Karpas-422 (cell line): ENCODE measurements at places on chromosomes 1 and 21. TPM values are rescaled to one million over a fixed set of nuclear protein-coding genes. Genes with fewer than 3 reads are reported as not detected.

Gene PDE4DIP
- total RNA-seq, result 4.4 and 15.6 TPM in 2 replicates

DNA sequence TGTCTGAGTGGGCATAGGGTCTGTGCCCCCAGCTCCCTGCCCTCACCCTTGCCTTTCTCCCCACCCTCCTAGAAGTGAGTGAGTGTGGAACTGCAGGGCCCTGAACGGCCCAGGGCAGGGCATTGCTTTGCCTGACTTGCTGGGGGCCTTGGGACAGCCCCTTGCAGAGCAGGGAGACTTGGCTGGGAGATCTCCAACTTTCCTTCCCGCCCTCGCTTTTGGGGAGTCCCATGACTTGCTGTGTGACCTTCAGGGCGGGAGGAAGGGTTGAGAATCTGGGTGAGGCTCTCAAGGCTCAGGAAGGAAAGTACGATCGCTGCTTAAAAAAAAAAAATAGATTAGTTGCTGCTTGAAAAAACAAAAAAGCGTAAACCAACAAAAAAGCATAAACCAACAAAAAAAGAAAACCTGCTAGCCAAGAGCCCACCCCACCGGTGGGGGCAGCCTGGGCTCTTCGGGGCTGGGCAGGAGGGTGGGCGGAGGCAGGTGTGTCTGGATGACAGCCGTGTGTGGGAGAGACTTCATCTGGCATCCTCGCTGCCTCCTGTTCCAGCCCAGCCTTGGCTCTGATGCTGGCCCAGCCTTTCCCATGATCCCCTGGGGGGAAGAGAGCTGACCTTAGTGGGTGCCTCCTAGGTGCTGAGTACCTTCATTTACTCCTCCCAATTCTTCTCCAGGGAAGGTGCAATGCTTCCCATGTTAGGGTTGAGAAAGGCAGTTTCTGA is 6.5 kb downstream of the NBL1 start:
- DNase-seq, result no peak

Gene SPRR2B
- total RNA-seq, result not detected in 2 replicates

Gene RBM11
- total RNA-seq, result not detected in 2 replicates

GRCh38 chr1:225733254-225733653 is 44.4 kb upstream of the SRP9 start:
- no peak for DNase-seq

DNA sequence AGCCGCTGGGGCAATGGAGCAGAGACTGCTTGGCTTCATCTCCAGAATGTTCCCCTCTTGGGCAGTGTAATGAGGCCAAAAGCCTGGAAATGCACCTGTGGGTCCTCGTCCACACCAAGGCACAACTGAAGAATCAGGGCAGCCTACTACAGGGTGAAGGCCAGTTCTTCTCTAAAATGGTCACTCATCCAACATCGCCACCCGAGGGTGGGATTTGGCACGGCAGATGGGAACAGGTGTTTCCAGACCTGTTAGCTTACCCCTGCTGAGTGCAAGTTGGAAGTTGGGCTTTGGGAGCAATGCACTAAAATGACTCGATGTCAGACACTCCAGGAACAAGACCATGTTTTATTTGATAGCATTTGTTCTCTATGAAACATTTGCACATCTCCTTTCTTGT is 543.7 kb downstream of the NPHP4 start:
- DNase-seq, result peak; percentile 44

DNA sequence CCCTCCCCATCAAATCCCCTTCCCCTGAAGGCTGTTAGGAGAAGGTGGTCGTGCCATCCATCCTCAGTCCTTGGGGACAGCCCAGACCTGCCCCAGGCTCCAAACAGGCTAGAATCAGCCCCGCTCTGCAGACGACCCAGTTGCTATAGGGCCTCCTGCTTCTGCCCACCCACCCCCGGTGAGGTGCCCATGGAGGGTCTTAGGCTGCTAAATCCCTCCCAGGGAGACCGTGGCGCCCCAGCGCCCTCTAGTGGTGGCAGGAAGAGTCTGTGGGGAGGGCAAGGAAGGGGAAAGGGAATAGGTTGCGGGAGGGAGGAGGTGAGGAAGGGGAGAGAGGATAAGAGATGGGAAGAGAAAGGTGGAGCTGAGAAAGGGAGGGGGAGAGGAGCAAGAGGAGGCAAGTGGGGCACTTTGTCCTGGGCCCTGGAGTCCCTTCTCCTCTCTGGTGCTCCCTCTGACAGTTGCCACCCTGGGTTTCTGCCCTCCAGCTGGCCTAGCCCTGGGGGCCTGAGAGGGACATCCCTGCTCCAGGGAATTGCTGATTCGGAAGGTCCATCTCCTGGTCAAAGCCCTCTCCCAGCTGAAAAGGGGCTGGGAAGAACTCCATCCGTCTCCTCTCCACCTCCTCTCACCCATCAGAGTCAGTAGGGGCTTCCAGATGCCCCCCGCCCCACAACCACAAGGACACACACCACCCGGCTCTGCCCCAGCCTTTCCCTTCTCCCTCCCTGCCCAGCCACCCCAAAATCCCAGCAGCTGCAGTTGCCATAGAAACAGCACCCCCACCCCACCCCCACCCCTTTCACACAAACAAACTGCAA is 55.4 kb downstream of the CAMK2N1 start:
- peak; percentile 77 for DNase-seq

DNA sequence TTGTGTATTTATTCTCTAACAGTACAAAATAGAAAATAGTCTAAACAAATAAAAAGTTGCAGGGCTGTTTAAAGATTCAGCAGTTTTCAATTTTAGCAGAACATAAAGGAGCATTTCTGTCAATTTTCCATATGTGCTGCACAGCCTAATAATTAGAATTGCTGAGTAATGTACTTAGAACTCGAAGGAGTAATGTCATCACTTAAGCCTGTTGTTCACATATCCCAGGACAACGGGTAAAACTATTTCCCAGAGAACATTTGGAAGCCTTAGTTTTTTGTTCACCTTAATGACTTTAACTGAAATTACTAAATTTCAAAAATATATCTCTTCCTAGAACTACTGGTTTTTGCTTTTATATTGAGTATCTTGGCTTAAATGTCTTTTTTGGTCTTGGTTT is 81.6 kb downstream of the ZP4 start:
- DNase-seq, result no peak

DNA sequence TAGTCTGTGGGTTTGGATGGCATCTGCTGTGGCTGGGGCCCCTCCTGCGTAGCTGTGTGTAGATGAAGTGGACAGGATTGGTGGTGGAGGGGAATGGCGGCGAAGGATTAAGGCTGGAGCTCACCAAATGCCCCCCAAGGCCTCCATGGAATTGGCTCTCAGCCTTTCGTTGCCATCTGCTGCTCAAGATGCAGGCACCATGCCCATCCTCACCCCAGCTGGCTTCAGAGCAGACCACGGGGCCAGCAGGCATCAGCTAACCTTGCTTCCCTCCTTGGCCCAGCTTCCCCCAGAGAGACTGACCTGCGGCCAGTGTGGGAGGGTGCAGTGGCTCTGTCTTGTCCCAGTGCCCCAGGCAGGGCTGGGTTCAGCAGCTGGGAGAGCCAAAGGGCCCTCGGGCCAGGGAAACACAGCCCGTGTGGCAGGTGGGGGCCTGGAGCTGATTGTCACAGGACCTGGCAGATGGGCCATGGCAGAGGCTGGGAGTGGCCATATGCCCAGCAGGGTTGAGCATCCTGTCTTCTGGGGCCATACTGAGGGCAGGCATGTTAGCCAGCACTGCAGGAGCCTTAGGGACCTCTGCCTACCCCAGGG is 66.8 kb upstream of the ACTL8 start:
- DNase-seq, result no peak

Gene S1PR1
- not detected in 2 replicates for total RNA-seq

GRCh38 chr21:42395302-42395701 is 550 bp downstream of the TMPRSS3 start:
- no peak for DNase-seq

DNA sequence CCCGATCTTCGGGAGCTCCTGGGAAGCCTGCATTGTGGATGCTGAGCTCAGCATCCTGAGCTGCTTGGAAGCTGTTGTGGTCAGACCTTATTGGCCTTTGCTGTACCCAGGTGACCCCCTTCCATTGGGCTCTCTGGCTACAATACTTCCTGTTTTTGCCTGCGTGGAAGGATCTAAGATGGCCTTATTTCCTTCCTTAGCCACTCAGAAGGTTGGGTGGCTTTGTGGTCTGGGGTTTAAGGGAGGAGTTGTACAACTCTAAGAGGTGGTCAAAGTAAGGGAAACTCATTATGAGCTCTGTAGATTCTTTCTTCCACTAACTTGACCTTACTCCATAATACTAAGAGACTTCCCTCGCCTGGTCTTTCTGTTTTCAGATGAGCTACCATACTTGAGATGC is 17.7 kb downstream of the PFKFB2 start:
- DNase-seq, result no peak

- no peak for DNase-seq
These were observed 45.7 kb upstream of the TLR5 start for GRCh38 chr1:223188618-223189356.

DNA sequence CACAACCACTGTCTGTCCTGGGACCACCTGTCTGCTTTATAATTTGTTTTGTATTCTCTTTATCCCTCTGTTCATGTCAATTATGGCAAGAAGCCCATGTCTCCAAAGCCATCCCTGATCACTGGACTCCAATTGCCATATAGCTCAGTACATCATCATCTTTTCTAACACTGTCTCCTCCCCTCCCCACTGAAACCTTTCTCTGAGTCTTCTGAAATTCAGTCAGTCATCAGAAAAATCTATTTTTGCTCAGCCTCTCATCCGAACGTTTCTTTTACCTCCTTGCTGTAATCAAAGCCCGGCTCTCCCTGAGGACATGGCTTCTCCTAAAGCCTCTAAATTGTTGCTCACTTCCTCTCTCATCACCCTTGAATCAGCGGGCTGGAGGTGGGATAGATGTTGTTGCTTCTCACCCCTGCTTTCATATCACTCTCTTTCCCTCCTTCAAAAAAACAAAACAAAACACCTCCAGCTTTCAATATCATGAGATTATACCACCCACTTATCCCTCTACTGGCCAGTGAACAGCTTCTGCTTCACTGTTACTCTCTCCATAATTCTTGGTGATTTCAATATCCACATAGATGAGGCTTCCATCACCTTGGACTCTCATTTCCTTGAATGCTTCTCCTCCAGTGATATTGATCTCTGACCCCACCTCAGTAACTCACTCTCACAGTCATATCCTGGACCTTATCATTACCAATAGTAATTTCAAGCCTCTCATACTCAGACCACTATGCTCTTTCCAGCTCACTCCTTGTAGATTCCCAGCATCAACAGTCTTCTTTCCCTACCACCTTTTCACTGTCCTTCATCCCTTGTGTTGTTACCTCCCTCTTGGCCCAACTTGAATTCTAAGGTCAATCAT is 27.8 kb downstream of the RAB3B start:
- no peak for DNase-seq

DNA sequence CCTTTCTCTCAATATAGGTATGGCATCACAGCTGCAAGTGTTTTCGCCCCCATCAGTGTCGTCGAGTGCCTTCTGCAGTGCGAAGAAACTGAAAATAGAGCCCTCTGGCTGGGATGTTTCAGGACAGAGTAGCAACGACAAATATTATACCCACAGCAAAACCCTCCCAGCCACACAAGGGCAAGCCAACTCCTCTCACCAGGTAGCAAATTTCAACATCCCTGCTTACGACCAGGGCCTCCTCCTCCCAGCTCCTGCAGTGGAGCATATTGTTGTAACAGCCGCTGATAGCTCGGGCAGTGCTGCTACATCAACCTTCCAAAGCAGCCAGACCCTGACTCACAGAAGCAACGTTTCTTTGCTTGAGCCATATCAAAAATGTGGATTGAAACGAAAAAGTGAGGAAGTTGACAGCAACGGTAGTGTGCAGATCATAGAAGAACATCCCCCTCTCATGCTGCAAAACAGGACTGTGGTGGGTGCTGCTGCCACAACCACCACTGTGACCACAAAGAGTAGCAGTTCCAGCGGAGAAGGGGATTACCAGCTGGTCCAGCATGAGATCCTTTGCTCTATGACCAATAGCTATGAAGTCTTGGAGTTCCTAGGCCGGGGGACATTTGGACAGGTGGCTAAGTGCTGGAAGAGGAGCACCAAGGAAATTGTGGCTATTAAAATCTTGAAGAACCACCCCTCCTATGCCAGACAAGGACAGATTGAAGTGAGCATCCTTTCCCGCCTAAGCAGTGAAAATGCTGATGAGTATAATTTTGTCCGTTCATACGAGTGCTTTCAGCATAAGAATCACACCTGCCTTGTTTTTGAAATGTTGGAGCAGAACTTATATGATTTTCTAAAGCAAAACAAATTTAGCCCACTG is 11.5 kb downstream of the HIPK1 start:
- no peak for DNase-seq

DNA sequence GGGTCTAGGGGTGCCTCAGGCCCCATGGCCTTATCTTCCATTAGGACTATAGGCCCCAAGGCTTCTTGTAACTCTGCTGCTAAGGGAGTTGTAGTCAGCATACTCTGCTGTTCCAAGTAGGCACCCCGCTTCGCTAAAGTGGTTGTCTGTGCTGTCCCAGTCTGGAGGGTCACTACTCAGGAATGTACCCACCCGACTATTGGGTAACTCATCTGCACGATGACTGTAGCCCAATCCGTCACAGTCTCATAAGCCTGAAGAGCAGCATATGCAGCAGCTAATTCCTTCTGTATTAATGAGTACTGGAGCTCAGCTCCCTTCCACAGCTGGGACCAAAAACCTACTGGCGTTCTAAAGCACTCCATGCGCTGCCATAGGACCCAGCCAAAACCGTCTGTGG is 111.0 kb downstream of the GDAP2 start:
- DNase-seq, result no peak

DNA sequence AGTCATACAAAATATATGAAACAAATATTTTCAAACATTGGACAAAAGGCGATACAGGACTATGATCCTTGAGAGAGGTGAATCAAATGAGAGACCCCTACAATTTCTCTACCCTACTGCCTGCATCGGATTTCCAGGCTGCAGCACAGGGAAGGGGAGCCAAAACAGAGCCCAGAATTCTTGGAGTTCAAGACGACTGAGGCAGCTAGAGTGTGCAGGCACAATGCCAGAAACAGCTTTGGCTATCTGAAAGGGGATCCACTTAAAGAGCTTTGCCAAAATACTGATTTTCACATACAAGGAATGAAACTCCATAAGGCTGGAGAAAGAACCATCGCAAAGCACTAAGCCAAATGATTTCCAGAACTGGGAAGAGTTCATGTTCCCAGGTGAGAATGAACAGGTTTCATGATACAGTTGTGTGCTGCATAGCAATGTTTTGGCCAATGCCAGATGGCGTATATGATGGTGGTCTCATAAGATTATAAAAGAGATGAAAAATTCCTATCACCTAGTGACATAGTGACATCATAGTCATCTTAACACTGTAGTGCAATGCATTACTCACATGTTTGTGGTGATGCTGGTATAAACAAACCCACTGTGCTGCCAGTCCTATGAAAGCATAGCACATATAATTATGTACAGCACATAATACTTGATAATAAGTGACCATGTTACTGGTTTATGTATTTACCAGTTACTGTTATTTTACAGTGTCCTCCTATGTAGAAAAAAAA is 77.5 kb downstream of the KCND3 start:
- DNase-seq, result no peak

GRCh38 chr1:118321840-118322239 is 136.8 kb upstream of the SPAG17 start:
- DNase-seq, result no peak
